ENCODE measurements at places on chromosomes 6 and 20.

DNA sequence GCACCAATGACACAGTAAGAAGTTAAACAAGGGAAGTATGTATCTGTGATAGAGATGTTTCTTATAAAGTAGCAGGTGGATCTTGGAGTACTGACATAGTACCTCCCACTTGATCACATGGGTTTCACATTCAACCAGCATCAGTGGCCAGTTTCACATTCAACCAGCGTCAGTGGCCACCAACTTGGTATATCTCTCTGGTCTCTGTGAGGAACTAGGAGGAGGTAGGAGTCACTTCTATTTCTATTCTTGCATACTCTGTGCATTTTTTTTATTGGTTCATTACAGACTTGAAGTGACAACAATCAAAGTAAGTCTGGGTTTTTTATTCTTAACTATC, 200.3 kb upstream of the SIM1 start:
- no peak for DNase-seq

- no peak for DNase-seq
These were observed 968 bp upstream of the MMP24 start for GRCh38 chr20:35225319-35226125.

DNA sequence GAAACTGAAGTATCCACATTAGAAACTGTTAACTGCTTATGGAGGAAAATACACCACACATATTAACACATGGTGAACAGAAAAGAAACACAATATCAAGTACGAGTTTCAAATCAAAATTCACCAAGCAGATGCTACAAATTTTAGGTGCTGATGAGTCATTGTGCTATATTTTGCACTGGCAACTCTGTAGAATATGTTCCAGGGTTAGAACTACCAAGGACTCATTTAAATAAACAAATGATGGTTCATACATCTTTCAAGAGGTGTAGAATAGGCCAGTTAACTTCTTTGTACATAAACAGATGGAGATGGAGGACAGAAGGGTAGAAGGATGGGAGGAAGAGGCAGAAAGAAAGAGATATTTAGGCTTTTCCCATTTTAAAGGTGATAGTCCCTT, 184.9 kb downstream of the ARHGAP18 start:
- no peak for DNase-seq

DNA sequence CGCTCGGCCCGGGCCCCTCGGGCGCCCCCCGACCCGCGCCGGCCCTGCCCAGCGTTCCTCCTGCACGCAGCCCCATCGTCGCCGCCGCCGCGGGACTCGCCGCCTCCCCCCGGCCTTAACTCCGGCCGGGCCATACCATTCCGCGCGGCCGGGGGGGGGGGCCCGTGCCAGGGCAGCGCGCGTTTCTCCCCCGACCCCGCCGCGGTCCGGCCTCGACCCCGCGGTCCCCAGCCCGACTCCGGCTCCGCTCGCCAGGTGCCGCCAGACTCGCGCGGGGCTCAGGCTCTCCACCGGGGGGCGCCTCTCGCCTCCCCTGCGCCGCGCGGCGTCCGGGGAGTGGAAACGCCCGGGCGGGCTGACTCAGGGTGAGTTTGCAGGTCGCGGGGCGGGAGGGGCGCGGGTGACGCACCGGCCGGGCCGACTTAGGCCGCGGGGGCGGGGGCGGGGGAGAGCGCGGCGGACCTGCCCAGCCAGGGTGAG, at the start of gene SRXN1:
SRXN1 (minus strand) TSS at position 91 of the 480 bp plus-strand sequence; CDS start at position 76, 15 bp downstream.
- peak; percentile 80 for DNase-seq

DNA sequence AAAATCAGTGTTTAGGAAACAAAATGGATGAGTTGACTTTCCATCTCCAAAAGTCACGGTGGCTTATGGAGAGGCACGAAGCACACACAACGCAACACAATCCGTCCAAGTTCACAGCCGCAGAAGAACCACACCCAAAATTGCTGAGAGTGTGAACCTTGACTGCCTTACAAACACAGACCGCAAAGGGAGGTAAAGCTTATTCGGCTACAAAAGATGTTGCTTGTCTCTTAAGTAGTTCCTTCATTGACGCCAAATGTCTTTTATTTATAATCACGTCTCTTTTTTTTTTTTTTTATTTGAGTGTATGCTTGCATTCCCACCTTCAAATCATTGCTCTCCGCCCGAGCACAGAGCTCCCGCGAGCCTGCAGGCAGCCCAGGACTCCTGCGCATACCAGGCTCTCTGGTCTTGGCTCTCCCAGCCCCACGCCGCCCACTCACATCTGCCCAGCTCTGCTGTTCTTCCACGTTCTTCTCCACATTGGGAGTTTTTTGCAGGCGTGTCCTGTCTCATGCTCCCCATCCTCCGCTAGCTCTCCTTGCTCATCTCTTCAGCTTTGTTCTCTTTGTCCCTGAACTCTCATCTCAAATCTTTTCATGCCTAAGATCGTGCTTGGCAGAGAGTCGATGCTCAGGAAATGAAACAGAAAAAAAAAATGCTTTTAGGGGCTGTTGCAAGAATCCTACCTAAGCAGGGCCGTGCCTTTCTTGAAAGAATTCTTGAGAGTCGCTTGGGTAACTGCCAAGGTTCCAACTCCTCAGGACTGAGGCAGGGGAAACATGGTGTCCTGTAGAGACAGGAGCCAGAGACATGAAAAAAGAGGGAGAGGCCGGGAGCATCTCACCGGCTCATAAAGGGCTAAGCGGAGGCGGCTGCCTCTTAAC, 25.8 kb downstream of the LY86 start:
- no peak for DNase-seq

- no peak for DNase-seq
These were observed 15.9 kb downstream of the NDUFAF5 start for GRCh38 chr20:13800728-13801134.

- no peak for DNase-seq
These were observed 8.6 kb downstream of the CD83 start for GRCh38 chr6:14126191-14126590.

DNA sequence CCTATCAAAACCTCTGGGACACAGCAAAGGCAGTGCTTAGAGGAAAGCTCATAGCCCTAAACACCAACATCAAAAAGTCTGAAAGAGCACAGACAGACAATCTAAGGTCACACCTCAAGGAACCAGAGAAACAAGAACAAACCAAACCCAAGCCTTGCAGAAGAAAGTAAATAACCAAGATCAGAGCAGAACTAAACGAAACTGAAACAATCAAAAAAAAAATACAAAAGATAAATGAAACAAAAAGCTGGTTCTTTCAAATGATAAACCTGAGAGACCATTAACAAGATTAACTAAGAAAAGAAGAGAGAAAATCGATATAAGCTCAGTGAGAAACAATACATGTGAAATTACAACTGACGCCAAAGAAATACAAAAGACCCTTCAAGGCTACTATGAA, 34.8 kb upstream of the RUNX2 start:
- DNase-seq: no peak

DNA sequence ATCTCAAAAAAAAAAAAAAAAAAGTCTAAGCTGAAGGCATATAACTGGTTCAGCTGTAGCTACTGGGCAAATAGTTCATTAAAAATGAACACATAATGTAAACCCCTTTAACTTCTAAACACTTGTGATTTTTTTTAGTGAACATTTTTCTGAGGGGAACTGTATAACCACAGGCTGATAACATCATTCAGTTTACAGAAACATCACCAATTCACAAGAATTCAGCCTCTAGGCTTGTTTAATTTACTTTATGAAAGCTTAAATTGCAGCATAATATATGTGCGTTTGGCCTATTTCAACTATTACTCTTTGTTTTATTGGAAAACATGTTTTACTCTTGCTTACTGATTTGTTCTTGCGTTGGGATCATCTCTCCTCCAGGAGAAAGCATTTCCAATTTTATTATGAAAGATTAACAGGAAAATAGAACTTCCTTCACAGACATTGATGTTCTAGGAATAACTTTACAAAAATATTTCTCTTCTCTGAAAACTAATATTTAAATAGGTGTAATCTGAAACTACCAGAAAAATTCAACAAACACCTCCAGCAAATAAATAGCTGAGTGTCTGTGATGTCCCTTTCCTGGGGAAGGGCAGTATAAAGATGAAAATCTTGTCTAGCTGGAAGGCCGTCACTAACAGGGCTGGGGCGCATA, 284.5 kb downstream of the UST start:
- DNase-seq: no peak

DNA sequence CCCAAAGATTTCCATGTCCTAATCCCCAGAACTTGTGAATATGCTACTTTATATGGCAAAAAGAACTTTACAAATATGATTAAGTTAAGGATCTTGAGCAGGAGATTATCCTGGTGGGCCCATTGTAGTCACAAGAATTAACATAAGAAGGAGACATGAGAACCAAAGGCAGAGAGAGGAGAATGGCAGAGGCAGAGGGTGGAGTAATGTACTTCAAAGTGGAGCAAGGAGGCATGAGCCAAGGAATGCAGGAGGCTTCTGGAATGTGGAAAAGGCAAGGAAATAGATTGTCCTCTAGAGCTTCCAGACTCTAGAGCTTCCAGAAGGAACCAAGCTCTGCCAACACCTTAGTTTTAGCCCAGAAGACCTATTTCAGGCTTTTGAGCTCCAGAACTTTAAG, 147.4 kb downstream of the MOXD1 start:
- no peak for DNase-seq

DNA sequence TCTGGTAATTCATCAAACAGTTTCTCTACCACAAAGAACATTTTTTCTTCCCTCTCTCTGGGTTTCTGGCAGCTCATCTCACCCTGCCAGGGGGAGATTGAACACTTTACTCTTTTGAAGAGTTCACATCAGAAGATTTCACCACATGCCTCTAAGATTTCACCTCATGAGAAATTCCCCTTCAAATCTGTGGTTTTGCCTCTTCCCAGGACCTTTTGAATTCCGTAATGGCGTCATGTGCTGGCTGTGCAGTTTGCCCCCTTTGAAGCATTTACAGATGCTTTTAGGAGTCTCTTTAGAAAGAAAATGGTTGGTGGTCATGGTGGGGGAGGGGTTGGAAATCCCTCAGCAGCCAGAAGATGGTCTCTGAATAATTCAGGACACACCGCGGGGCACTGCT, 486.1 kb downstream of the QKI start:
- no peak for DNase-seq

GRCh38 chr6:166921570-166921969, 34.8 kb downstream of the RNASET2 start:
- DNase-seq: no peak

- DNase-seq: no peak
These were observed 14.8 kb downstream of the ADGRF1 start for GRCh38 chr6:47027315-47027714.

DNA sequence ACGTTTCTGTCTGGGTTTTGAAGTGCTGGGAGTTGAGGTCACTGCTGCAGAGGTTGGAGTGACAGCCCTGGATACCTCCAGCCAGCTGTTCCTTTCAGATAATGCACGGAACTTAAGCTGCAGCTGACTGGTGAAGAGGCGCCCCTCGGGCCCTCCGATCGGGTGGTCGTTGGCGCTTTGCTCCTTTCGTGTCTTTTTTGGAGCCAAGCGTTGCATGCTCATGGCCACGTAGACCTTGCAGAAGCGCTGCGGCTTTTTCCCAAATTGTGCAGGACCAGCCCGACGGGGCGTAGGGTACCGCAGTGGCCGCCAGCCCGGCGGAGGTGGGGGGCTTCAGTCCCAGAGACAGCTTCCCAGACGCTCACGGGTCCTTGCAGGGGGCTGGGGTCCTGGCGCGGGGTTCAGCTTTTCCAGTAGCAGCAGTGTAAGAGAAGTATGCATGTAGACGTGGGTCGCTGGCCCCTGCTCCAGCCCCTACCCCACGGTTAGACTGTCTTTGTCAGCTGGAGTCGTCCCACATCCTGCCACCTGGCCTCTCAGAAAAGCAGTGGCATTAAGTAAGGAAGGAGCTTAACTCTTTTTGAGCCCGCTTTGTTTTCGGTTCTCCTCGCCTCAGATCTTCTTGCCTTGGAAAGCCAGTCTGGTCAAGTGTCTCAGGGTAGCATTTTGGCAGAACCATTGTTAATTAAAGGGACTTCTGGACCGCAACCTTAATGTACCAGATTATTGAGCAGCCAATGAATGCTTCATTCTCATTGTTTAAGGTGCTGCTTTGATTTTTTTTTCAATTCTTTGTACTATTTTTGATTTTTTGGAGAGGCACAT, 838 bp downstream of the TNFAIP3 start:
- no peak for DNase-seq

GRCh38 chr6:52514514-52514913, 62.3 kb downstream of the TRAM2 start:
- DNase-seq: no peak

DNA sequence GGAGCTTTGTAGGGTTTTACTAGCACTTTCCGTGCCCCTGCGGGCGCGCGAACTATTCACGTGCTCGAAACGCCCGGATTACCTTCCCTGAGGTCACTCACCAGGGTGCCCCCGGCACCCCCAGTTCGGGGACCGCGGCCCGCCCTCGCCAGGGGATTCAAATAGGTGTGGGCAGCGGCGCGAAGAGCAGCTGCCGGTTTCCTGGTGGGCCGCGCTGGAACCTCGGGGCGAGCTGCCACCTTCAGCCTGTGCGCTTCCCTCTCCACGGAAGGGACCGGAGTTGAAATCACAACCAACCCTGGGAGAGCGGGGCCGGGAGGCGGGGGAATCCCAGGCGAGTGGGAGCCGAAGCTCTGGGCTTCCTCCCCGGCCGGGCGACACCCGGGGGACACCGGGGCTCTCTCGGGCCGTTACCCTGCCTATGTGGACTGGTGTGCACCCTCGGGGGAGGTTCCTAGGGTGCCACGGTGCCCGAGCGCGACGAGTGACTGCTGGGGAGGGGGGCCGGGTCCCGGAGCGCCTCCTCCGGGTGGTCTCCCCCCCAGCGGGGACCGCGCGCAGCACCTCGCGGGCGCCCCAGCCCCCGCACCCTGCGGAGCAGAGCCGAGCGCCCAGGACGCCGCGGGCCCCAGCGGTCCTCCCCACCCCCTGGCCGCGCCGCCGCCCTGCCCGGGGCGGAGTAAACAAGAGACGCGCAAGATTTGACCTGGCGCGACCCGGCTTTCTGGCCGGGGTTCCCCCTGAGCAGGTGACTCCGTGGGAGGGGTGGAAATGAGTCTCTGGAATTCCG, 2.1 kb upstream of the HIVEP2 start:
- DNase-seq: peak; percentile 77

DNA sequence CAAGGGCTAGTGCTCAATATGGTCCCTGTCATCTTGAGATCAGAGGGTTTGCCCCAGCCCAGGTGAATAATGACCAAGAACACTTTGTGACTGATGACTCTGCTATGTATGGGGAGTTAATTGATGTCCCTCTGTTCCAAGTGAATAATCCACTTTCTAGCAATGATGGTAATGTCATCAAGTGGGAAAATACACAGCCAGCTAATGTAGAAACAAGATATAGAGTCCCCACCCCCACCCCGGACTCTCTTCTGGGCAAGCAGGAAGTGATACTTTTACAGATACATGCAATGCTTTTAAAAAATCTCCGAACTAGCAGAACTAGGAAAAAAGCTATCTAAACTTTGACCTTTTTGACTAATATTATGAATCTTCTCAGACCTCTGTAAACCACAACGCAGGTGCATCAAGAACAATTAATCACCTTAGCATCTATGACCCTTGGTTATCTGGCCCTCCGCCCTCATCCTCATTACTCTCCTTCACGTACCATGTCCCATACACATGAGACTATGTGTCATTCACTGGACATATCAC, 30.5 kb downstream of the CNR1 start:
- DNase-seq: no peak

GRCh38 chr6:30979690-30980089, 3.8 kb upstream of the MUC21 start:
- no peak for DNase-seq

- no peak for DNase-seq
These were observed 160.2 kb downstream of the QRSL1 start for GRCh38 chr6:106789428-106790148.
